ENCODE measurements at places on chromosomes 4 and X. TPM values are rescaled to one million over a fixed set of nuclear protein-coding genes. Genes with fewer than 3 reads are reported as not detected.

DNA sequence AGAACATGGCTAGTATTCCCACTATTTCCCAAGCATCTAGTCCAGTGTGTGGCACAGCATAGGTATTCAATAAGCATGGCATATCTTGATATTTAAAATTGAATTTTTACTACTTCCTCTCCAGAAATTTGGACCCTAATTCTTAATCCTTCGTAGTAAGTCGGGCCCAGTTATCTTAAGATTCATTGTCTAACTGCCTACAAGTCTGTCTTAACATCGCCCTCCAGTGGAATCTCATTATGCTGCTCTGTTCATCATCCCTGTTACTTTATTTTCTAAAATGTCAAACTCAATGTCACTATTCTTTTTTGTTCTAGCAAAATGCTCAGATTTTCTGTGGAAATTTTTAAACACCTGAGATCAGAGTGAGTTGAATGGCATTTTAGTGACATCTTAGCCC, 606.2 kb downstream of the KLHL13 start:
- DNase-seq = no peak
- H3K4me1 ChIP-seq = no peaks in the 10 kb centered on the region
- no peaks in the 10 kb centered on the region for H3K36me3 ChIP-seq
- no peak overlapping the region for H3K27ac ChIP-seq
- H3K4me3 ChIP-seq = no peak overlapping the region

CITED1 gene
- polyA plus RNA-seq = 0.77 TPM

DNA sequence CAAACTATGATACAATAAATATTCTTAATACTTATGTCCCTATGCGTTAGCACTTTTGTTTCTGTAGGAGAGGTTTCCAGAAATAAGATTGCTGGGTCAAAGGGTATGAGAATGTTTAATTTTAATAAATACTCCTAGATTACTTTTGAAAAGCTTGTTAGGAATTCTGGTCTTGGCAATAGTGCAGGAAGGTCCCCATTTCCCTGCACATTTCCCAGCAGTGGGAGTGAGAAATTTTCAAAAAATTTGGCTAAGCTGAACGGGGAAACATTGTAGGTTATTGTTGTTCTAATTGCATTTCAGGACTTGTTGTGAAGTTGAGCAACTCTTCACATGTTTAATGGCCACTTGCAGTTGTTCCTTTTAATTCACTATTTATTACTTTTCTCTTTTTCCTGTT, 27.1 kb downstream of the IGFBP7 start:
- H3K36me3 ChIP-seq = no peaks in the 10 kb centered on the region
- peaks cover 14% of the 10 kb centered on the region for H3K4me1 ChIP-seq
- H3K27me3 ChIP-seq = no peaks in the 10 kb centered on the region
- H3K4me3 ChIP-seq = no peak overlapping the region
- H3K27ac ChIP-seq = no peak overlapping the region

DNA sequence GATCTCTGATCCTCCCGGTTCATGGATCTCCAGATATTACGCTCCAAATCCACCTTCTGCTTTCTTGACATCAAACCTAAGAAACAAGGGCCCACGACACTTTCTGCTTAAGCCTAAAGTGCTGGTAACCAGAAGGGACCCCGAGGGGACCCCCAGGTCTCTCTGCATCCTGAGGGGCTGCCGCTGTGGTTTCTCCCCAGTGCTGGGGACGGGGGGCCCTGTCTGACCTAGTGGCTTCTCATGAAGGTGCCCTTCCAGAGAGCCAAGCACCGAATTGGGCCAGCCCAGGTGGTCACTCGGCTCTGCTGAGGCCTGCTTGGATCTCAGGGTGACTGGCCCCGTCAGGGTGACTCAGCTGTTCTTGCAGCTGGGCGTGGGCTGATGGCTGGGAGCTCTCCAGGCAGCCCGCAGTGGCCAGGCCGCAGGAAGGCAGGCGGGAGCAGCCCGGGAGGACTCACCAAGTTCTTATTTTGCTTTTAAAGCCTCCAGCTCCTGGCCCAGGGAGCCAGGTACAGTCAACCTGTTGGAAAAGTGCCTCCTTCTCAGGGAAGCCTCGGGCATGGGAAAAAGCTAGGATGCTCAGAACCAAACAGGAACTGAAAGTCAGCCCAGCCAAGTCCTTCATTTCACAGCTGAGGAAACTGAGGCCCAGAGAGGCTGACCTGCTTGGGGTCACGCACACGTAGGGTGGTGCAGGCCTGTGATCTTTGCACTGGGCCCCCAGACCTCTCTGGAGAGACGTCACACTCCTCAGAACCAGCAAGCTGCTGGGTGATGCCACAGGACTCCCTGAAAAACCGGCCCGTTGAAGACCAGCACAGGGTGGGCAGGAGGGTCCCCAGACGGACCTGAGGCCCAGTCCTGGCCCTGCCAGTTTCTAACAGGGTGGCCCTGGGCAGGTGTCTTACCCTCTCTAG, 16.7 kb downstream of the BLOC1S4 start:
- H3K36me3 ChIP-seq = no peaks in the 10 kb centered on the region
- H3K27ac ChIP-seq = no peak overlapping the region
- H3K4me1 ChIP-seq = no peaks in the 10 kb centered on the region
- no peak overlapping the region for H3K4me3 ChIP-seq

GRCh38 chr4:163558539-163559044, 64.1 kb downstream of the TMA16 start:
- H3K27me3 ChIP-seq = no peaks in the 10 kb centered on the region
- no peak for DNase-seq
- no peak overlapping the region for H3K4me3 ChIP-seq
- no peaks in the 10 kb centered on the region for H3K36me3 ChIP-seq
- no peak overlapping the region for H3K27ac ChIP-seq

GRCh38 chr4:24203926-24204325, 314.1 kb upstream of the PPARGC1A start:
- no peaks in the 10 kb centered on the region for H3K36me3 ChIP-seq
- H3K4me1 ChIP-seq = no peaks in the 10 kb centered on the region
- no peak overlapping the region for H3K27ac ChIP-seq
- H3K4me3 ChIP-seq = no peak overlapping the region

- peaks cover 3% of the 10 kb centered on the region for H3K4me1 ChIP-seq
- no peaks in the 10 kb centered on the region for H3K36me3 ChIP-seq
These were observed 162.5 kb upstream of the GALNT7 start for GRCh38 chr4:173005912-173006633.

DNA sequence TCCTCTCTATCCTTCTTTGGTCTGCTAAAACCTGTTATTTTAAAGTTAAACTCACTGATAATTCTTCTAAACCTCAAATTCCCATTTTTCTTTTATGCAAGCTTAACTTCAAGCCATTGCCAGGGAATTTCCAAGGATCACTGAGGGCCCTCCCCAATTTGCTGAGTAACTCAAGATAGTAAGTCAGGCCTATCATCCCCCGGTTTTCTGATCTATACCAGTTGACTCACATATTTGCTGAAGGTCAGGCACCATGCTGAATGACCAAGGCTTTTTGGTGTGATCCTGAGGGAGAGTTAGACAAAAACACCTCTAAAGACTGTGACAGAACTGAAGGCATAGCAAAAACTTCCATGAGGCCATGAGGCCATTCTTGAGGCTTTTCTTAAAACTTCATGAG, 1301.9 kb downstream of the PCDH7 start:
- no peaks in the 10 kb centered on the region for H3K36me3 ChIP-seq
- H3K4me1 ChIP-seq = no peaks in the 10 kb centered on the region

- H3K4me3 ChIP-seq = no peak overlapping the region
- H3K4me1 ChIP-seq = no peaks in the 10 kb centered on the region
- no peaks in the 10 kb centered on the region for H3K27me3 ChIP-seq
- H3K36me3 ChIP-seq = no peaks in the 10 kb centered on the region
- H3K27ac ChIP-seq = no peak overlapping the region
These were observed 547.6 kb downstream of the RPA4 start for GRCh38 chrX:97431281-97431680.

All from ovary (tissue), 10 donors.